Hematopoietic multipotent progenitor cell treated with erythropoietin and hydrocortisone succinate and interleukin-3 and kit ligand, for 8 days (in vitro differentiated cells): ENCODE measurements at places on chromosomes 16 and 17.

- no peak for DNase-seq
These were observed 80.7 kb upstream of the CES5A start for GRCh38 chr16:55955845-55956244.

- no peak for DNase-seq
These were observed 44.4 kb upstream of the ANKFN1 start for GRCh38 chr17:56108811-56109284.

- DNase-seq: peak; percentile 19
These were observed 52.7 kb upstream of the KSR1 start for GRCh38 chr17:27403480-27404005.

GRCh38 chr17:59370593-59371299, 39.3 kb downstream of the YPEL2 start:
- DNase-seq: no peak

DNA sequence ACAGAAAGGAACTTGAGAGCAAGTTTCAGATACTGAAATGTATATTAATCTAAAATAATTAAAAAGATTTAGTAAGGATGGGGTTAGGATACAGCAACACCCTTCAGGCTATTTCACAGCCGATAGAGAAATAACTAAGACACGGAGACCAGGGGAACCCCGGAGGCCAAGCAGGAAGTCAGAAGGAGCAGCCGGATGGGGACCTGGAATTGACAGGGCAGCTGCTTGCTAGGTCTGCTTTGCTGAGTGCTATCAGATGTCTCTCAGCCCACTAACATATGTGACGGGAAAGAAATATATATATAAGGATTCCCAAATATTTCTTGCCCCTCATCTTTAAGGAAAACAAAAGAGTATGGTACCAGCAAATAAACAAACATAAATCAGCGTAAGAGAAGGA, 154.1 kb upstream of the CDH5 start:
- DNase-seq: no peak

DNA sequence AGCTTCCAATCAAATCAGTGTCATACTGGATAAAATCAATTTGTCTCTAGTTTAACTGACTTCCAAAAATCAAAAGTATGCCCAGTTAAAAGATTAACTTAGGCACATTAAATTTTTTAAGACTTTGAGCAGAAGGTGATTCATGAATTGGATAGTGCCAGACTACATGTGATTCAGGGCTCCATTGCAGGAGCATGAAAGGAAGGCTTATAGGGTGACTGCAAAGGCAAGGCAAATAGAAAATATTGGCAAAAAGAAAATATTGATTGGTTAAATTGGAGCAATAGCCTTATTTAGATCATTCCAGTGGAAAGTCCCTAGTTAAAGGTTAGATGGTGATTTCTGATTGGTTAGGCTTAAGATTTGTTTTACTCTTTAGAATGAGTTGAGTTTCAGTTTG, 223.9 kb upstream of the ERCC4 start:
- no peak for DNase-seq

- DNase-seq: no peak
These were observed 30.8 kb downstream of the EFCAB5 start for GRCh38 chr17:29972277-29972676.

DNA sequence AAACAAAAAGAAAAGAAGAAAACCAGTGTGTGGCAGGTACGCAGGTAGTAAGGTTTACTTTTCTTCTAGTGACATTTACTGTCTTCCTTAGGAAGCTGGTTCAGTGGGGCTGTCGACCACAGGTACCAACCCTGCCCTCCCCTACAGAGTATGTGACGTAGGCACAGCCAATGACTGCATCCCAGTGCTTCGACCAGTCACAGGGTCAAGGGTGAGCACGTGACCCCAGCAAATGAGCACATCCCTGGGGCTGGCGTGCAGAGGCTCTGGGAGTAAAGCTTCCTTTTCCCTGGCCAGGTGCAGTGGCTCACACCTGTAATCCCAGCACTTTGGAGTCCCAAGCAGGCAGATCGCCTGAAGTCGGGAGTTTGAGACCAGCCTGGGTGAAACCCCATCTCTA, 38.9 kb upstream of the PLCG2 start:
- DNase-seq: peak; percentile 40

DNA sequence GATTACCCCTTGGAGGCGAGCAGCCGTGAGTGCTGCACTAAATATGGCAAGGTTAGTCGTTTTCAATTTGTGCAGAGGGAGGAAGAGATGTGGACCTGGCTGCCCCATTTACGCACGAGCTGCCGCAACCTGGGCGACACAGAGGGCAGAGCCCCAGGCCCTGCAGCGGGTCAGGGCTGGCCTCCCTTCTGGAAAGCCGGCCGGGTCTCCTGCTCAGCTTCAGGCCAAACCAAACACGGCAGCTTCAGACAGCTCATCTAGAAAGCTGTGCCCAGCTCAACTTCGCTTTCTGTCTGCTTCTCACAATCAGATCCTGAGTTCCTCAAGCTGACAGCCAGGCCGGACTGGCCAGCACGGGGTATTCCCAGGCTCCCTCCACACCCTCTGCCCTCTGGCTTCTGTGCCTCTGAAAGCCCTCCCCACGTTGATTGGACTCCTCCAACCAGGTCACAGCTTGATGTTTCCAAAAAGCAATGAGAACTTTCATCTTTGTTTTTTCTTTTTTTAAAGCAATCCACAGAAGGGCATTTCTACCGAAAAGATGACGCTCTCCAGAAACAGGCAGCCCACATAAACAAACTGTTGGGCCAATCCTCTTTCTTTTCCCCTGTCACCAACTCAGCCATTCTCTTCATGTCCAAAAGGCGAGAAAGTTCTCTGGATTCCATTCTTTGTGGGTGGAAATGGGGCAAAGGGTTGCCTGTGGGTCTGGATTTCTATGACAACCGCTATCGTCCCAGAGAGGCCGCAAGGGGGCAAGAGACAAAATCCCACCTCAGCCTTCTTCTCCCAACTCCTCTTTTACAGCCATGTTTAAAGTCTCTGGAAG, 189.0 kb downstream of the ZFHX3 start:
- no peak for DNase-seq

DNA sequence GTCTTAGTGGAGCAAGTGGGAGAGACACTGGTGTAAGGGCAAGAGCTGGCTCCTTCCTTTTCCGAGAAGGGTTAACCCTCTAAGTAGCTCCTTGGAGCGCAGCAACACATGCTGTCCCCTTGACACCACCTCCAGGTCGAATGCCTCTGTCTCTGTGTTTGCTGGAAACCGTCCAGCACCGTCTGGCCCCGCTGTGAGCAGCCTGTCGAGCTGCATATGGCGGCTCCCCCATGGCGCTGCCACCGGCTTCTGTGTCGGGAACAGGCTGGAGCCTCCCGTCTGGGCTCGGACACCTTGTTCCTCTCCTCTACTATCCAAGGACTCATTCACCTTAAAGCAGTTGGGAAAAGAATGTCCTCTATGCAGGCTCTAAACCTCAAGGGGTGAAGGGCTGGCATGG, 28.9 kb upstream of the WSCD1 start:
- DNase-seq: no peak

DNA sequence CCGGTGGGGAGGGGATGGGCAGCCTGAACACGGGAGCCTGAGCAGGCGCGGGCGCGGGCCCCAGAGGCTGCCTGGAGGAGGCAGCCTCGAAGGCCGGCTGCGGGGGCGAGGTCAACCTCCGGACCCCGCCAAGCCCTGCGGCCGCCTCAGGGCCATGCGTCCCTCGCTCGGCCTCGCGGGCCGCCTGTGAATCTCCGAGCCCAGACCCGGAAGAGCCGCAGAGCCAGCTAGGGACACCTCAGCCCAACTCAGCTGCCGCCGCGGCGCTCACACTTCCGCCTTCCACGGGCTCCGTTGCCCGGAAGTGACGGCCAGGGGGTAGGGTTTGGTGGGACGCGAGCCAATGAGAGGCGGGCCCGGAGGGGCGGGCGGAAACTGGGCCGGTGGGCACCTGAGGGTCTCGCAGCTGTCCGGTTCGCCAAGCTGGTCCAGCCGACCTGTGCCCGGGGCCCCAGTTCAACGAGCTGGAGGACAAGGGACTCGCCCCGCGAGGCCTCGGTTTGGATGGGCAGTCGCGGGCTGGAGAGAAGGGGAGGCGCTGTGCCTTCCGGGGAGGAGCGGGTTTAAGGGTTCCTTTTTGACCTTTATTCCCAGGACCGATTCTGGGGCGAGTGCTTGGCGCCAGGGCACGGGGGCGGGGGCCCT, at the start of gene SLC38A10:
SLC38A10 (minus strand) TSS at position 277 of the 645 bp plus-strand sequence. CDS start 386 bp downstream, outside the sequence.
- peak; percentile 91 for DNase-seq

DNA sequence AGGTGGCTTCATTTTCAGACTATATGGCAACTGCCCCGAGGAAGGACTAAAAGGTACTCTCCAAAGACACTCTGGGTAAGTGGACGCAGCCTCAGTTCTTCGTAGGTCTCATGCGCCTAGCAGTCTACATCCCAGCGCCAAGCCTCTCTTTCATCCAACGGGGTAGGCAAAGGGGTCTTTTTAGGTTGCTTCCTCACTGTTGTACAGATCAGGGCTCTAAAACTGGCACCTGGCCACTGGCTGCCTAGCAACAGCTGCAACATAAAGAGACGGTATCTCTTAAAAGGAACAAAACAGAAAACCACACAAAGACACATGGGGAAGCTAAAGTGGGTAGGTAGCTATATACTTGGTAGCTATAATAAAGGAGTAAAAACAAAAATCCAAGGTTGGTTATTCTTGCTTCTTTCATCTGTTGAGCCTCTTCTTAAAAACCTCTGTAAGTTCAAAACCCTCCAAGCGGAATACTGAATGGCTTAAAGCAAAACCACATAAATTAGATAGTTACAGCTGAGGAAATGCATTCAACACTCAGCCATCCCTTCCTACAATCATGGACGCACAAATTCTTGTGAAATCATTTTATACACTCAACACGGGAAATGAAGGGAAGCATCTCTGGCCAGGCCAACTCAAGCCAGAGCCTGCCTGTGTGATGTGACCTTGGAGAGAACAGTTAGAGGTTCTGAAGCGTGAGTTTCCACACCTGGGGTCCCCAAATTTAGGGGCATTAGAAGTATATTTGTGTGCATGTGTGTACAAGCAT, 22.7 kb downstream of the CYTH1 start:
- DNase-seq: peak; percentile 88

- DNase-seq: no peak
These were observed 7.5 kb upstream of the KCNJ12 start for GRCh38 chr17:21368545-21369246.

DNA sequence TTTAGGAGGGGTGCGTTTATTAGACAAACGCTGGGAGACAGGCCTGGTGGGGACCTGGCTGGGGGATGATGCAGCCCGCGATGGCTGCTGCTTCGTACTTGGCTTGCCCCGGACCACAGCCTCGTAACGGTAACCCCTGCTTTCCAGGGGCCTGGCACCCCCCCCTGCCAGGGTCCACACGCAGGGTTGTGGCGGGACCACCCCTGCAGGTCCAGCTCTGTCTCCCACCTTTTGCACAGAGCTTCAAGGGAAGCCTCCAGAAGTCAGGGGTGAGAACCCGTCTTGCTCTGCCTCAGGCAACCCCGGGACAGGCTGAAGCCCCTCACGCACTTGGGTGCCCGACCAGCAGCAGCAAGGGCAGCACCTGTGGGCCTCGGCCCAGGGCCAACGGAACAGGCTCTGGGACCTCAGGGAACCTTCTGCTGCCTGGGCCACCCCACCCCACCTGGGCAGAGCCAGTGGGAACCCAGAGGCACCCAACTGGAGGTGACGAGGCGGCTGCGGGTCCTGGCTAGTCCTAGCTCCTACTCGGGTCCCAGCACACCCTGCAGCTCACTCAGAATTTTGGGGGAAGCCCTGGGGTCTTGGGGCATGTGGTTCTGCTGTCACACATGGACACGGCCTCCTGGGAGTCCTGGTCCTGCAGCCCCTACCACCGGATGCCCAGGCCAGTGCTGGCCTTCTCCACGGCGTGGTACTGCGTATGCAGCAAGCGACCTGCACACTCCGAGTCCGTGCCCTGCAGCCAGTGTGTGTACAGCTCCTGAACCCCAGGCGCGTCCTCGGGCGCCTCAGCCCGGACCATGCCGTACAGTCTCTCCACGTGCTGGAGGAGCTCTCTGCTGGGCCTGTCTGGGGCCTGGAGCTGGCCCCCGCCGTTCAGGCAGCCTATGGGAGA, 3.1 kb downstream of the HAGHL start:
- no peak for DNase-seq

DNA sequence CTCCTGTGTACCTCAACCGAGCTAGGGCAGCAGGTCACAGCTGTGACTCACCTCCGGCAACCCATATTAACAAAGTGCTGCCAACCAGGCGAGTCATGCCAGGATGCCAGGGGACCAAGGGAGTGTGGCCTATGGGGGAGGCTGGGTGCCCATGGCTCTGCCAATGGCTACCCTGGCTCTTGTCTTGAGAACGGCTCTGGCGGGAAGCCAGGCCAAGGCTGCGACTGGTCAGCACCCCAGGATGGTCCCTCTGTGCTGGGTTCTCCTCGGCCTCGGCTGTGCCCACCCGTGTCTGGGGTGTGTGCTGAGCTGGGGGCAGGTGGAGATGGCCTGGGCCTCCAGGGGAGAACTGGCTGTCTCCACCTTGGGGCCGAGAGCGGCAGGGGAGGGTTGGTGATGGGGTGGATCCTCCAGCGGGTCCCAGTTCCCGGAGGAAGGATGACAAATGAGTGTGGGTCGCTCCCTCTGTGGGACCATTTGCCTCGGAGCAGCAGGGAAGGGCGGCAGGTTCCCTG, 75.8 kb downstream of the MRC2 start:
- DNase-seq: no peak

DNA sequence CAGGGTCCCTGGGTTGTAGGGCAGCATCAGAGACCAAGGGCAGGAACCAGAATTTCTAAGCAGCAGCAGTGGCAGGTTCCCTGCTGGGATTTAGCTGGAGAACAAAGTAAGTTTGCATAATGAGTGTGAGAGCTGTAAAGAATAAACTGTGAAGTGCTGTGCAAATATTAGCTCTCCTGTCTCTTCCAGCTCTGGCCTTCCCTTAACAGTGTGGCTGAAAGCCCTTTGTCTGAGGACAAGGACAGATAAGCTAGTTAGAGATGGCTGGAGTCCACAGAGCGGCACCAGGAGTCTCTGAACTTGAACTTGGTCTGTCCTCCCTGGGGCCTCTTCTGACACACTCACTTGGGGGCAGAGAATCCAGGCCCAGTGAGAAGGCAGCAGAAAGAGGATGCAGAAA, 98.2 kb upstream of the WSCD1 start:
- no peak for DNase-seq

GRCh38 chr16:20807862-20808261, 1.5 kb downstream of the REXO5 start:
- peak; percentile 56 for DNase-seq
